Right atrium auricular region (tissue), 2 donors: ENCODE measurements at places on chromosomes 2 and 18.
A peak's percentile ranks its signal among the peaks of the same experiment; 100 is the strongest.

- no peak for DNase-seq
These were observed 240.4 kb downstream of the PRKCE start for GRCh38 chr2:45891719-45892424.

DNA sequence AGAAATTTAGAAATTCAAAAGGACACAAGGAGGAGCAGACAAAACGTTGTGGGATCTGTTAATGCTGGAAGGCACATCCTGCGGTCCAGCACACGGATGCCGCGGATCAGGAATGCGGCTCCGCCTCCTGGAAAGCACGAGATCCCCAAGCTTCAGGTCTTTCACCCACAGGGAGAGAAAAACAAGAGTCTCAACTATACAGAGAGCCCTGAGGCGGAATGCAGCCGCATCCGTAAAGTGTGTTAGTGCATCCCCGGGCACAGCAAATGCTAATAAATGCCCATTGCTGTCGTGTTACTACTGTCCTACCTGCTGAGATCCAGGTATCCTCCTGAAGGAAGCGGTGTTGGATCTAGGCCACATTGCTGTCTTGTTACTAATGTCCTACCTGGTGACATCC, 303.9 kb downstream of the EIPR1 start:
- no peak for DNase-seq

DNA sequence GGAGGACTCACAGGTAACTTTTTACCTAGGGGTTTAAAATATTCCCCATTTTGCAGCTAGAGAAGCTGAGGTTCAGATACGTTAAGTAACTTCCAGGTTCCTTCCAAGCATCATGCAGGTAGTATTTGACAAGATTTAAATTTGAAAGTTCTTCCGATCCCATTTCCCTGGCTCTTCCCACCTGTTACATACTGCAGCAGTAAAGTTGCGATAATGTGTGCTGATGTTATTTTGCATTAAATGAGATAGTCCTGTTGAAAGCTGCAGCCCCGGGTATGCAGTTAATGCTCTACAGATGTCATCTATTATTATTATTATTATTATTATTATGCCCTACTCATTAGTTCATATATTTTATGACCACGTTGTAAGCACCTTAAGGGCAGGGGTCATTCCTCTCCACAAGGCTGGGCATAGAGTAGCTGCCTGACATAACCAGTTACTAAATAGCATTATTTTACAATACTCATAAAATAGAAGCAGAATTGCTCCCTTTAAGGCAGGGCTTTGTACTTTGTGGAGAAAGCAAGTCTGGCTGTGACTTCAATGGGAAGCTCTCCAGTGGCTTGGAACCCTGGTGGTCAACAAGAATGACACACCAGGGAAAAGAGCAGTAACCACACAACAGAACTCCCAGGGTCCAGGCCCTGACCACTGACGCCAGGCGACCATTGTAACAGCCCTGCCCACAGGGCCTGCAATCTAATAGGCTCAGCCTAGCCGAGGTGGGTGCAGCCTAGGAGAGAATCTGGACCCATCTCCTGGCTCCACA, 112.0 kb upstream of the STPG4 start:
- no peak for DNase-seq

DNA sequence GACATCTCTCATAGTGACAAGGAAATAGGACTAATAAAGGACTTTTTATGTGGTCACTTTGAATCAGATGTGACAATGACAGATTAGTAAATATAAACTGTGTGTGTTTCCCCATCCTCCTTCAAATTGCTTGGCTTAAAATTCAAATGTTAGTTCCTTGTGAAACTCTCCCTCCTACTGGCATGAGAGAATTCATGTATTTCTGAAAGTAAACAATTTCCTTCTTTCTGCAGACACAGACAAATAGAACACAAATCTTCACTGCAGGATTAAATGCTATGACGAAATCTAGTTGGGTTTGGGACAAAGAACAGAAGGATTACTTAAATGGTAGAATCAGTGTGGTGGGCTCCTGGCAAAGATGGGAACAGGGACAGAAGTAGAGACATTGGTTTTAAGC, 328.7 kb upstream of the FAM98A start:
- no peak for DNase-seq

GRCh38 chr2:98034745-98035144, 39.0 kb upstream of the TMEM131 start:
- DNase-seq = peak; percentile 44

DNA sequence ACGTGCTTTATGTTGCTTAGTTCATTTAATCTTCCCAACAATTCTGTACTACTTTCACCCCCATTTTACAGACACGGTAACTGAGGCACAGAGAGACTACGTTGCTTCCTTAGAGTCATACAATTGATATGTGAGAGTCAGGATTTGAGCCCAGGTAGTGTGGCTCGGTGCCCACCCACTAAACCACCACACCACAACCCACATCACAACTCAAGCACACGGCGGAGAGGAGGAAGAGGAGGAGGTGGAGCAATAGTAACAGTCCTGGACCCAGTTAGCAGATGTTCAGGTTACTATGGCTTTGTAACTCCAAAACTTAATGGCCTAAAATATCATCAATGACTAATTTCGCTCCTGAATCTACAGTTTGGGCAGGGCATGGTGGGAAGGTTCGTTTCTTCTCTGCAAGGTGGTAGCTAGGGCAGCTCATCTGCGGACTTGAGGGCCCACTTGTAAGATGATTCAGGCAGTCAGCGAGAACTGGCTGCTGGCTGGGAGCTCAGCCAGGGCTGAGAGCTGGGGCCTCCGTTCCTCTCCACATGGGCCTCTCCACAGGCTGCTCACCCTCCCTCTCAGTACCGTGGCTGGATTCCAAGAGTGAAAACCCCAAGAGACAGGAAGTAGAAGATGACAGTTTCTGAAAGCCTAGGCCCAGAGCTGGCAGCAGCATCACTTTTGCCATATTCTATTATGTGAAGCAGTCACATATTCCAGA, 167.1 kb downstream of the ZFP36L2 start:
- DNase-seq = peak; percentile 80

- peak; percentile 67 for DNase-seq
These were observed 47.0 kb upstream of the PLEKHM3 start for GRCh38 chr2:208072250-208072892.

DNA sequence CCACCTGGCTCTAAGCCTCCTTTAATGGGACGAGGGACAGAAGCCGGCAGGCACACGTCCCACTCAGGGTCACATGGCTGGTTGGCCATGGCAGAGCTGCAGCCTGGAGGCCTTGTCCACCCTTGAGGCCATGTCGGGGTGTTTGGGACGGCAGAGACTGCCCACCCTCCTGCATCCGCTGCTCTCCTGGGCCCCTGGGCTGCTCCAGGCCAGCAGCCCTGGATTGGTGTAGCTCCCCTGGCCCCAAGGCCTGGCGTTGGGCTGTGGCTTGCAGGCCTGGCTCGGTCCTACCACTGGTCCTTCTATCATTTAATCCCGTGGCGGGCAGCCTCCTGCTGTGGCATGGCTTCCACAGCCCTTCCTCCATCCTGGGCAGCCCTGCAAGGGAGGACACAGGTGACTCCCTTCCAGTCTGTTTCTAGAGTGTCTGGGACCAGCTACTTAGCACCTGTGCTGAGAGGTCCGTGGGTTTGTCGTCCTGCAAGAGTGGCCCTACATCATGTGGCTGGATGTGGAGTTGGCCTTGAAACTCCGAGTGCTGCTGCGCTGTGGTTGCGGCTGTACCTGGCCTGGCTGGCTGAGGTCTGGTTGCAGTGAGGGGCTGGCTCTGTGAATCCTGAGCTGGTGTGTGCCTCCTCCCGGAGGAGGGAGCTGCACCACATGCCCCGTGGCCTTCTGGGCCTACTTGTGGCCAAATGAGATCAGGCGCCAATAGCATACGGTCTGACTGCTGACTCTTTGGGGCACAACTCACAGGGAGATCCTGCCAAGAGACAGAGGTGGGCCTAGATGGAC, 67.3 kb downstream of the SH3RF3 start:
- peak; percentile 51 for DNase-seq

DNA sequence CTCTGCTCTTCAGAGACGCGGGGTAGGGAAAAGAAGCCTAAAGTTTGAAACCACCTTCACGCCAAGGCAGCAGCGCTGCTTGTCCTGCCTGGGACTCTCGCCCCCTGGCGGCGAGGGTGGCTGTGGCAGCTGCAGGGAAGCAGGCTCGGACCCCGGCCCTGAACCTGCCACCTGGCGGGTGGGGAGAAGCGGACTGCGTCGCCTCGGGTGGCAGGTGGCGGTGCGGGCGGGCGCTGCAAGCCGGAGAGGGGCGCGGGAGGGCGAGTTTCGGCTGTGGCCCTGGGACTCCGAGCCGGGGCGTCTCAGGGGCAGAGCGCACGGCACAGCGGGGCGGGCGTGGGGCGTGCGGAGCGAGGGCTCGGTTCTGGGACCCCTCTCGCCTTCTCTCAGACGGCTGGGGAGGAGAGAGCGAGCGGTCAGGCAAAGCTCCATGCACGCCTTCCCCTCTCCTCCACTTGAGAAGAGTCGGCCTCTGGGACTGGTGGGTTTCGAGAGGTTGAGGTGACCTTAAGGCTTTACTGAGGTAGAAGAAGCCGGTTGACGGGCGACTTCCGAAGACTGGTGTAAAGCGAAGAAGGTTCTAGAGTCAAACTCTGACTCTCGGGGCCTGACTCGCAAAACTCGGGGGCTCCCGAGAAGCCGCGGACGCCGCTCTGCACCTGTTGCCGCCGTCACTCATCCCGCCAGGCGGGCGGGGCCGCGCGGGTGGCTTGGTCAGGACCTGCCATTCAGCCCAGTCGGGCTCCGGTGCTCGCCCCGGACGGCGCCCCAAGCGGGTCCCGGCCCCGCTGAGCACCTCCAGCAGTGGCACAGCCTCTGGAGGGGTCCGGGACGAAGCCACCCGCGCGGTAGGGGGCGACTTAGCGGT, 1.1 kb upstream of the BOLL start:
- DNase-seq = no peak

- DNase-seq = peak; percentile 18
These were observed 469.0 kb upstream of the SALL3 start for GRCh38 chr18:78510636-78511035.

DNA sequence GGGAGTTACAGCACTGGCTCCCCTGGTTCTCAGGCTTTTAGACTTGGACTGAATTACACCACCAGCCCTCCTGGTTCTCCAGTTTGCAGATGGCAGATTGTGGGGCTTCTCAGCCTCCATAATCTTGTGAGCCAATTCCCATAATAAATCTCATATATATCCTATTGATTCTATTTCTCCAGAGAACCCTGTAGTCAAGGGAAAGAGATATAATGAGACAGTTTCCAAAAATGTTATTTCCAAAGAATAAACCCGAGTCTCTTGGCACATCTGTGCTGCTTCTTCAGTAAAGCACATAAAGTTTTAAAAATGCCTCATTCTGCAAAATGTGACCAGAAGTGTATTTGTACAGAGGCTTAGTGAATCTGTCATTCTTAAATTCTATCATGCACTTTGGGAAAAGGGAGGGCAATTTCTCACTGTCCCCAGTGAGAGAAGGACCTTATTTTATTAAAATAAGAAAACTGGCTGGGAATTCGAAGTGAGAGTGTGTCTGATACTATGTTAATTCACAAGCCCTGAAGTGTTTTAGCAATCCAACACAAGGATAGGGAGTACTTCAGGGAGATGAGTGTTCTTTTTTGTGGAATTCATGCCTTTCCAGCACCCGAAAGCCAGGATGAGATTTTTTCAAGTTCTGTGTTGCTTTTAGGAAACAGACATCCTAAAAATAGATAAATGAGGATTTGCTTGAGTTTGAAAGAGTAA, 282.4 kb upstream of the CHAC2 start:
- no peak for DNase-seq
